ENCODE measurements at places on chromosomes 5 and 9.

- DNase-seq, result peak; percentile 86
These were observed 169.9 kb downstream of the NNT start for GRCh38 chr5:43772764-43773477.

- DNase-seq, result no peak
These were observed 4.3 kb downstream of the SPATA31E1 start for GRCh38 chr9:87886933-87887505.

DNA sequence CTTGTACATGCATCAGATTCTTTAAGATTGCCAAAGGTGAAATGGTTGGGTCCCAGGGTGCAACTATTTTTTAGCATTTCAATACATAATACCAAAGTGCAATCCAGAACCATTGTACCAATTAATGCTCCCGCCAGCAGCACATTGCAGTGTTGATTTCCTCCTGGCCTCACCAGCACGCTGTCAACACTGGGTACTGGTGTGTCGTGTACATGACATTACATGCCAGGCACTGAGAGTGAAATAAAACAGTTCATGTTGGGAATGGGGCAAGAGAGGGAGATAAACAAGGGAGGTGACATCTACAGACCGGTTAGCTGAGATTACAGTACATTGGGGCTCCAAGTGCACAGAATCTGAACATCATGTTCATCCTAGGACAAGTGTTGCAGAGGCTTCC is 37.8 kb downstream of the HMGCS1 start:
- no peak for DNase-seq

- DNase-seq, result peak; percentile 7
These were observed 103.4 kb downstream of the OTULIN start for GRCh38 chr5:14767735-14768507.

GRCh38 chr9:107566611-107567061 is 77.1 kb upstream of the KLF4 start:
- DNase-seq, result no peak

GRCh38 chr5:98349251-98349989 is 424.0 kb upstream of the RGMB start:
- DNase-seq, result peak; percentile 68

DNA sequence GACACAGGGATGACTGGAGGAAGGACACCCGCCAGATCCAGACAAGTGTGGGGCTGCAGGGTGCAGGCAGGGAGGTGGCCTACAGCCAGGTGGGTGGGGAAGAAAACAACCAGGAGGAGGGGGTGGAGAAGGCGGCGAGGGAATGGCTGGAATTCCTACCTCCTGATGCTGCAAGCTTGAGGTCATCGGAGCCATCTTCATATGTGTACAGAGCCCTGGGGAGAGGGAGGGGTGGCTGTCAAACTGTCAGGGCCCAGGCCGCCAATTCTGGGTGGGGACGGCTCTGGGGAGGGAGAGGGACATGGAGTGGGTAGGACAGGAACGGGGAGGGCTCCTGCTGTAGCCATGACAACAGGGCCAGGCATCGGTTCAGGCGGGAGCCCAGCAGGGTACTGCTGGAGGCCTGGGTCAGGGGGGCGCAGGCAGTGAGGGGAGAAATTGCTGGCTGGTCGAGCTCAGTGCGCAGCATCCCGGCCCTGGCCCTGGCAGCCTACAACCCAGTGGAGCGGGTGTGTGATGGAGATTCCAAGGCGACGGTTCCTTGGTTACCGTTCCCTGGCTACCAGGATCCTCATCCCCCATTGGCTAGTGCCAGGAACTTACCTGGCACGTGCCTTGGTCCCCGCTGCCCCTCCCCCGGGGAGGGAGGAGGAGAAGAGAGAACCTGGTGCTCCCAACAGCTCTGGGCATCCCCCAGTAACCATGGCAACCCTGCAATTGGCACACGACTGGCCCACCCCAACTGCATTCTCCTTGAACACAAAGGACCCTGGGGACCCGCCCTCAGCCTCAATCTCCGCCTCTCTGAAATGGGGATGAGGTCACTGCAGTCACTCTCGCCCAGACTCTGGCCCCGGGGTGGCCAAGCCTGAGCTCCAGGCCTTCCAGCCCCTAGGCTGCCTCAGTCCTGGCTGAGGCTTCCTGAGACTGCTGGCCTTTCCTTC is 4.5 kb downstream of the DBN1 start:
- no peak for DNase-seq

GRCh38 chr5:152271420-152271819 is 133.7 kb downstream of the NMUR2 start:
- DNase-seq, result no peak

GRCh38 chr9:100575765-100576386 is 2.0 kb upstream of the CAVIN4 start:
- no peak for DNase-seq

DNA sequence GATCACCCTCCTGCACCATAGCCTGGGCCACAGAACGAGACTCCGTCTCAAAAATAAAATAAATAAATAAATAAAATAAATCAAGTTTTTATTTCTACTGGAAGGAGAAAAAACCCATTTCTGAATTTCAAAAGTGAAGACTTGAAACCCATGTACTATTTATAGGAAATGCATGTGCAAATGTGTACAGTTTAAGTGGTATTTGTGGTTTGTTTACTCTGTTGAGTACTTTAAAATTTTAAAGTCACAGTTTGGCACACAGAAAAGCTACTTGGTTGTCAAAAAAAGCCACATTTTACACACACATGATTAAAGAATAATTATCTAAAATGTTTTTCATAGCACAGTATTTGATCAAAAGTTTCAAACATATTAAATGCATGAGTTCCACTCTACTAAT is 43.6 kb downstream of the NR3C1 start:
- no peak for DNase-seq

GRCh38 chr5:120254385-120254784 is 209.7 kb upstream of the PRR16 start:
- no peak for DNase-seq

- DNase-seq, result no peak
These were observed 140.5 kb downstream of the DIRAS2 start for GRCh38 chr9:90502134-90502533.

GRCh38 chr5:124352312-124352711 is 394.1 kb downstream of the ZNF608 start:
- no peak for DNase-seq

DNA sequence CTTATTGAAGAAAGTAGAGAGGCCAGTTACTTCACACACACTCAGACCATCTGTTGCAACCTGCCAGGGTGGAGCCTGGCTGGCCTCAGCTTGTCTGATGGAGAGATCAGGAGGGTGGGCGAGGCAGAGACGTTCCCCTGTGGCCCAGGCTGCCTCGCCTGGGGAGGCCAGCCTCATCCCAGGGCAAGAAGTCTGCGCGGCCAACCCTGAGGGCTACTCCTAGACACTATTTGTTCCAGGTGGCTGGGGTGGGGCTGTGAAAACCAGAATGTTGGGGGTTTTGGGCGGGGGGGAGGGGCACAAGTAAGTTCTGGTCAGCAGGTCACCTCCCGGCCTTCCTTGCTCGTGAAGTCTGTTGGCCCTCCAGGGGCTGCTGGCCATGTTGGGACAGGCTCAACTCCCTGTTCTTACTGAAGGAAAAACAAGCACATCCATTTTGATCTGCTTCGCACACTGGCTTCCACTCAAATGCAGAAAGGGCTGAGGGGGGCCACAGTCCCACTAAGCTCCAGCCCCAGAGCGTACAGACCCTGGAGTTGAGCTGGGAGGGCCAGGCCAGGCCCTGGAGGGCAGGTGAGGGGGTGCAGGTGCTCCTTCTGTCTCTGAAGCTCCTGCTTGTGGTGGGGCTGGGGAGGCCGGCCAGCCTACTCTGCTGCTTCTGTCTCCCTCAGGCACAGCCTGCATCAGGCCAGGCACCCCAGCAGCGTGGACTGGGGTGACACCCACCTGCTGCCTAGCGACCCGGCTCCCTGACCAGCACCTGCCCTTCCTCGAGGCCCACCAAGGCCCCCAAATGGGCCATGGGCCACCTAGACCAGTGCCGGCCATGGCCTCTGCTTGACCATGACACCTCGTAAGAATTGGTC is 46.6 kb downstream of the SECISBP2 start:
- DNase-seq, result no peak

- DNase-seq, result peak; percentile 40
These were observed 76.1 kb upstream of the SH3PXD2B start for GRCh38 chr5:172530406-172530805.

DNA sequence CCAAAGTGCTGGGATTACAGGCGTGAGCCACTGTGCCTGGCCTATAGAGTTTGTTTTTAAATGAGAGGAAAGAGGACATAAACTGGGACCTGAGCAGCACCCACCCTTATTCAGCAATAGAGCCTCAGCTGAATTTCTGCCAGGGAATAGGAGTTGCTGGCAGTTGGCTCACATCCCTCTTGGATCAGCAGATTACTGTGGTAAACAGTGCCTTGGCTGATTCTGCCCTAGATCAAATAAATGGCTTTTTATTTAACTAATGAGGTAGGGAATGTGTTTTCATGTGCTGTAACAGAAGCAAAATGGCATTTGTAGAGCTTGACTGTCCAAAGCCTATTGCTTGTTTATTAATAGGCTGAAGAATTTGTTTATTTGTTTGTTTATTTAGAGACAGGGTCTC is 2.1 kb downstream of the ARHGEF37 start:
- DNase-seq, result no peak

DNA sequence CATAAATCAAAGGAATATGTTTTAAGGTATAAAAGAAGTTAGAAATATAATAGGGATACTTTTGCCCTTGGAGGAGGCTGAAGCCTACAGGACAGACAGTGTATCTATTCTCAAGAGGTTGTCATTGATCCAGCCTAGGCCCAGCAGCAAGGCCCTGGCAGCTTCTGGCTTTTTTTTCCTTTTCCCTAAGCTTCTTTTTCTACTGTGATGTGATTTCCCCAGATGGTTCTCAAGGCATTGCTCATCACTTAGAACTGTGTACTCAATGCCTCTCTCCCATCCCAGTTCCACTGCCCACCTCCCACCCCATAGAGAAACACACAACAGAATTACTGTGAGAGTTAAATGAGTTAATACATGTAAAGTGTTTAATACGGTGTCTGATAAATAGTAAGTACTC is 88.6 kb downstream of the SLC44A1 start:
- no peak for DNase-seq

DNA sequence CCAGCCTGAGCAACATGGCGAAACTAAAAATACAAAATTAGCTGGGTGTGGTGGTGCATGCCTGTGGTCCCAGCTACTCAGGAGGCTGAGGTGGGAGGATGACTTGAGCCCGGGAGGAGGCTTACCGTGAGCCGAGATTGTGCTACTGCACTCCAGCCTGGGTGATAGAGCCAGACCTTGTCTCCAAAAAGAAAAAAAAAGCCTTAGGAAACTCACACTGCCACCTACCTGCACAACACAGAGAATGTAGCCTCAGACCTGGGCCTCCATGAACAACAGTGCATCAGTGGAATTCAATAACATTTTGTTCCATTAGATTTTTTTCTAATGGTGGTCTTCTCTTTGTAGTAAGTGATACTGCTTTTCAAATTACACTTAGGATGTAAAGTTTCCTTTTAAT is 63.8 kb upstream of the RARS1 start:
- DNase-seq, result no peak

DNA sequence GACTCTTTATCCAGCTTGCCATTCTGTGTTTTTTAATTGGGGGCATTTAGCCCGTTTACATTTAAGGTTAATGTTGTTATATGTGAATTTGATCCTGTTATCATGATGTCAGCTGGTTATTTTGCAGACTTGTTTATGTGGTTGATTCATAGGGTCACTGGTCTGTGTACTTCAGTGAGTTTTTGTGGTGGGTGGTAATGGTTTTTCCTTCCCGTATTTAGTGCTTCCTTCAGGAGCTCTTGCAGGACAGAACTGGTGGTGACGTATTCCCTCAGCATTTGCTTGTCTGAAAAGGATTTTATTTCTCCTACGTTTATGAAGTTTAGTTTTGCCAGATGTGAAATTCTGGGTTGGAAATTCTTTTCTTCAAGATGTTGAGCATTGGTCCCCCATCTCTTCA is 381.1 kb downstream of the MAN2A1 start:
- no peak for DNase-seq

DNA sequence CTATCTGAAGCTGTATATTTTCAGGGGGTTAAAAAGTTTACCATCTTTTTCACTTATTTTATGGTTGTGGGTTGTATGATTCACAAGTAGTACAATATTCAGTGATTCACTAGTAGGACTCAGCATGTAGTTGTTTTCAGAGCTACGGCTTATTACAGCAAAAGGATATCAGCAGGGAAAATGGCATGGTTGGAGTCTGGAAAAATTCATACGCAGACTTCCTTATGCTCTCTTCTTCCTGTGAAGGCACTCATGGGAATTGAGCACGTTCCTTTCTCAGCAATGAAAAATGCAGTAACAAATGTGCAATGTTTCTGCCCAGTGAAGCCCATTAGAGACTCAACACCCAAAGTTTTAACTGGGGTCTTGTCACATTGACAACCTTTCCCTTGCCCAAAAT is 250.5 kb downstream of the KCNN2 start:
- DNase-seq, result no peak

- no peak for DNase-seq
These were observed 34.5 kb downstream of the KCTD16 start for GRCh38 chr5:144205141-144205551.

GRCh38 chr5:126538579-126538978 is 56.4 kb downstream of the ALDH7A1 start:
- no peak for DNase-seq
